ENCODE measurements at places on chromosomes 2 and 18. TPM values are rescaled to one million over a fixed set of nuclear protein-coding genes. Genes with fewer than 3 reads are reported as not detected.

GRCh38 chr2:130327703-130328527 lies 14.8 kb upstream of the IMP4 start:
- DNase-seq = peak; percentile 71

Gene AFG3L2
- total RNA-seq = 65.5 TPM

GRCh38 chr18:6672821-6673308 lies 56.7 kb upstream of the ARHGAP28 start:
- no peak for DNase-seq

Gene PHOSPHO2
- 0.54 TPM for total RNA-seq

DNA sequence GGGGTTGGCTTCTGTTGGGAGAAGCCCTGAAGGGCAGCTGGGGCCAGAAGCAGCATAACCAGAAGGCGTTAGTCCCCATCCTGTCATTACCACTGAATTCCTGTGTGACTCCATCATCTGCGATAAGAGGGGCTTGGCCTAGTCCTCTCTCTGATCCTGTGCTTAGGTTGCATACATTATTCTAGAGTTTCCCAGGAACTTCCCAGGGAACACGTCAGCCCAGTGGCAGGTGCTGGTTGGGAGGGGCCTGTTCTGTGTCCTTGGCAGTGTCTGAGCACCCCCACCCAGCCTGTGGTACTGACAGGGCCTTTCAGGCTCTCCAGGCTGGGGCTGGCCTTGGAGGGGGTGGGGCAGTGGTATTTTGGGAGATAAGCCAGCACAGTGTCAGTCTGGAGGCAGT lies 4.5 kb upstream of the TOGARAM2 start:
- DNase-seq = peak; percentile 84

GRCh38 chr2:172387361-172387760 lies 40.0 kb upstream of the ITGA6 start:
- no peak for DNase-seq

DNA sequence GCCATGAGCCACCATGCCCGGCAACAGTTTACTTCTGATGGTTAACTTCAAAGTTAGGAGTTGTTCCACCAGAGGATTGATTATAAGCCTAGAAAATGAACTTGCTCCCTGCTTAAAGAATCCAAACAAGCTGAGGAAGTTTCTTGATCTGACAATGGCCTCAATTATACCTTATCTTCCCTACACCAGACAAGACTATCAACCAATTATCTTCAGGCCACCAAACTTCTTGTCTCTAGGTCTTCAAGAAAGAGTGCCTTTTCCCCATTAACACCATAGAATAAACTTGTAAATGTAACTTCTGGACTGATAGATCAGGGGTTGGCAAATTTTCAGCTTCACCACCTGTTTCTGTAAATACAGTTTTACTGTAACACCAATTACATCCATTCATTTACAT lies 15.0 kb downstream of the ZC3H8 start:
- no peak for DNase-seq

DNA sequence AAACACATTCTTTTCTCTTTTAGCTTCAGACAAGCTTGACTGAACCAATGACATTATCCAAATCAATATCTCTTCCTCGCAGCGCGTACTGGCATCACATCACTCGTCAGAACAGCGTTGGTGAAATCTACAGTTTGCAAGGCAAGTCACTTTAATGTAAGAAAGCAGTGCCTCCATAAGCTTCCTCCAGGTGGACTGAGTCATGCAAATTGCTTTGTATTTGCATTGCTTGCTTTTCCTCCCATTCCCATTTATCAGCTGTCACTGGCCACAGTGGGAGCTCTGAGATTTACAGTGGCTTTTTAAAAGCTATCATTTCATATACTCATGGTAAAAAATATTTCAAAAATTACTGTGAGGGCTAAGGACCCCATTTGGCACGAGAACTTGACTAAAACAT lies 189.9 kb downstream of the CD226 start:
- peak; percentile 66 for DNase-seq

Gene KIAA2012
- total RNA-seq = under 0.01 TPM

Gene THAP4
- 42.2 TPM for total RNA-seq

- DNase-seq = no peak
Measured at GRCh38 chr2:19855542-19856431, 46.0 kb downstream of the TTC32 start.

Gene GCG
- not detected for total RNA-seq

Gene NEU2
- total RNA-seq = not detected

GRCh38 chr2:45218931-45219339 lies 209.7 kb upstream of the SIX2 start:
- no peak for DNase-seq

- no peak for DNase-seq
Measured at GRCh38 chr2:60899230-60899891, 18.0 kb downstream of the REL start.

DNA sequence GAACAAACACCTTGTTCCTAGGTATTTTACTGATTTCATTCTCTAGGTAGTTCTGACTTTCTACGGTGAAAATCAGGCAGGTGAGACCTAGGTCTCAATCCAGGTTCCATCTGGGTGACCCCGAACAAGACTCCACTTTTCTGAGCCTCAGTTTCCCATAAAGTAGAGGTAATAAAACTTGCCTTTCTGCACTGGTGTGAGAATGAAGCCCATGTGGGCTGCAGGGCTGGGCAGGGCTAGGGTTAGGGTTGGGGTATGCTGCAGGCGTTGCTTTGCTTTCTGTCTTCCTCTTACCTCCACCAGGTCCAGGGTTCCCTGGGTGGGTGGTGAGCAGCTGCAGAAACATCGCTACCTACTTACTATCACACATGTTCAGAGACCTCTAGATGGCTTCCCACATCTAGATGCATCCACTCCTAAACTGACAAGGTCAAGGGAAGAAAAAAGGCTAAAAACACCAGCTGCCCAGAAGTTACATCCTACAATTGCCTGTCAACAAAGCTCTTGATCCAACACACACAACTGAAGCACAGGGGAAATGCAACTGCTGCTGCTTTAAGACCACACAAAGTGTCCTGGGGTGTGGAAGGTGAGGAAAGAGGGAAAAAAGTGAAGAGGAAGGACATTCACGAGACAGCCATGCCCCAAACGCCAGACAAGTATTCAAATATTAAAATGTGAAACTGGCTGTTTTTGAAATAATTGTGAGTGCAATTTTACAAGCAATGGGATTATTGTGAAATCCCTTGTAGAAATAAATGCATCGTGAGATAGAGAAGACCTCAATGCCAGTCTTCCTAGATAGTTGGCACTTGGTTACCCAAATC lies 23.5 kb downstream of the MBP start:
- no peak for DNase-seq

GRCh38 chr2:130353291-130354138 lies 2.3 kb upstream of the PTPN18 start:
- no peak for DNase-seq

DNA sequence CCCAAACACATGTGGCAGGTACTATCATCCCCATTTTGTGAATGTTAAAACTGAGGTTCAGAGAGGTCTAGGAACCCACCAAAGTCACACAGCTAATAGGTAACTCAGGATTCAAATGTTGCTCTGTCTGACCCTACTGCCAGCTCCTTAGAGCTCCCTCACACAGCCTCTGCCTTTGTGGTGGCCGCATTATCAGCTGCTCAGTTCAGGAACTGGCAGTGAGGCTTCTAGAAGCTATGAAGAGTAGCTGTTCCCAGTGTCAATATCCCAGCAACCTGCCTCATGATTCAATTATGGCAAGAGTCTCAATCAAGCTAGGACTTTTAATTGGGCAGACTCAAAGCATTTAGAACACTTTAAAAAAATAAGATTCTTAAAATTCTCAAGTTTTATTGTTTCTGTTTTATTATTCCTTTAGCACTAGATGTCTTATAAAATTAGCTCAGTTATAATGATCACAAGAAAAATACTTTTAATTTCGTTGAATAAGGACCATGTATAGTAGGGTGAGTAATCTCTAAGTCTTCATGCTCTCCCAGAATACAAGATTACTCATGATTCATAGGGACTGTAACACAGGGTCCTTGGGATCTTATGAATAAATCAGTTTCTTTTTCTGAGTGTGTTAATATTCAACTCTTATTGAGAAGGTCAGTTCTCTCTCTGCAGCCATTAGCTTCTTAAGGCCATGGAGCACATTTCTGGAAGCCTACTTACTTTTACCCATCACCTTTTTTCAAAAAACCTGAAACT lies 342.7 kb downstream of the RND3 start:
- DNase-seq = peak; percentile 76

GRCh38 chr2:227513113-227513512 lies 41.2 kb downstream of the AGFG1 start:
- peak; percentile 39 for DNase-seq

- no peak for DNase-seq
Measured at GRCh38 chr2:191931329-191931728, 84.4 kb upstream of the CAVIN2 start.

DNA sequence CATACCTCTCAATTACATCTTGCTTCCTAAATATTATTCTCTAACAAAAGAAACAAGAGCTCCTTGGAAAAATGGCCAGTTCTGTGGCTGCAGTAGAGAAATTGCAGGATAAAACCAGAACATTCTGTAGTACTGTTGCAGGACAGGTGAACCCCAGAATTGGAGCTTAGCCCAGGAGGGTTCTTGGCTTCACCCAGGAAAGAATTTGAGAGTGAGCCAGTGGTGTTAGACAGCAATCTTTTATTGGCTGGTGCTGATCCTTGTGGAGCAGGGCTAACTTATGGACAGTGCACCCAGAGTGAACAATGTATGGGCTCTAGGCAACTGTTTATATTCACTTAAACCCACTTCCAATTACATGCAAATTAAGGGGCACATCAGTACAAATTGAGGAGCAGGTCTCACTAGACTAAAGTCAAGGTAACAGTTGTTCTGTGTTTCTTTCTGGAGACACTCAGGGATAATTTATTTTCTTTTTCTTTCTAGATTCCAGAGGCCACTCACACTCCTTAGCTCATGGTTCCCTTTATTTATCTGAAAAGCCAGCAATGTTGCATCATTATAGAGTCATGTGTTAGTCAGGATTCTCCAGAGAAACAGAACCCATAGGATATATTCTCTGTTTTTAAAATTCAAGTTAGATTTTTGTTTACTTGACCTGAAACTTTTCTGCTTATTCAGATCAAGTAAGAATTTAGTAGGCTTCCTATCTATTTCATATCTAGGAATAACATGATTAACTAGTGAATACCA lies 348.1 kb downstream of the CCDC85A start:
- DNase-seq = peak; percentile 8

Gene CHRNG
- total RNA-seq = not detected

Gene SLC5A7
- not detected for total RNA-seq

DNA sequence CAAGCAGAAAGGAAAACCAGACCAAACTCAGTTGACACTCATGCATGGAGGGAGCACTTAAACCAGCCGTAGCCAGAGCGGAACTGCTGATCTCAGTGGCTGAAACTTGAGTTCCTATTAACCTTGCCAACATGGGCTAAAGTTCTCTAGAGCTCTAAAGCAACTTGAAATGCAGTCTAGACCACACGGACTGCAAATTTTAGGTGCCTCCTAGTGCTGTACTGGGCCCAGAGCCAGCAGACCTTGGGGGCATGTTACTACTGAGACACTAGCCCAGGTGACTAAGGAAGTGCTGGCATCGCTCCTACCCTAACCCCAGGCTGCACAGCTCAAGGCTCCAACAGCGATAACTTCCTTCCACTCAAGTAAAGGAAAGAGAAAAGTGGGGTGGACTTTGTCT lies 236.5 kb downstream of the AKAIN1 start:
- no peak for DNase-seq

Gene GPBAR1
- not detected for total RNA-seq

DNA sequence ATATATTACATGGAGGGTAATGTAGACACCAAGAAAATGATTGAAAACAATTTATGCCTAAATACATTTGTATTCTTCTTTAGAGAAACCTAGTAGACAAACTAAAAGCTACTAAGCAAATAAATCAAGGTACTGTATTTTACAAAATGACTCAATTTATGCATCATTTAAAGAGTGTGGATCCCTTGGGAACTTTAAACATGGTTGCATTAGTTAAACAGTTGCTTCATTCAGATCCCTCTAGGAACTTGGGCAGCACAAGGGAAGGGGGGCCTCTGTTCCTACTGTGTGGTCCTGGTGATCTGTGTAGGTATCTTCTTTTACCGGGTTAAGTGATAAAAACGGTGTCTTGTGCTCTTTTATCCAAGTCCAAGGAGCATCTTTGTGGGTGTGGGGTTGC lies 31.5 kb upstream of the ATP8B1 start:
- no peak for DNase-seq

DNA sequence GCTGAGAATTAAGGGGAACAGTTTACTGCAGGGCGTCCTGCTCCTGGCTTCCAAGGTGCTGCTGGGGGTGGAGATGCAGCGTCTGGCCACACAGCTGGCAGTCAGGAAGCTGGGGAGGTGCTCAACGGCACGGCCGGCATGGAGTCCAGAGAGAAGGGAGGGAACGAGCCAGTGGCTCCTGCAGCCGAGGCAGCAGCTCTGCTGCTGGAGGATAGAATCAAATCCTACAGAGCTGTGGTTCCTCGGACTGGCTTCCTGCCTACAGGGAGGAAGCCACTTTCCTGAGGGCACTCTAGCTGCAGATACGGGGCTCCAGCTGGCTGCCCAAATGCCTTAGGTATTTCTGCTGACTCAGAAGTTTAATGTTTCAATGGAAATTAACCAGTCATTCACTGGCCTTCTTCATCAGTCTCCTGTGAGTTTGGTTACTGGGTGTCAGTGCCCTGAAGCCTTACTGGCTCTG lies 266.3 kb downstream of the TWIST2 start:
- peak; percentile 35 for DNase-seq

DNA sequence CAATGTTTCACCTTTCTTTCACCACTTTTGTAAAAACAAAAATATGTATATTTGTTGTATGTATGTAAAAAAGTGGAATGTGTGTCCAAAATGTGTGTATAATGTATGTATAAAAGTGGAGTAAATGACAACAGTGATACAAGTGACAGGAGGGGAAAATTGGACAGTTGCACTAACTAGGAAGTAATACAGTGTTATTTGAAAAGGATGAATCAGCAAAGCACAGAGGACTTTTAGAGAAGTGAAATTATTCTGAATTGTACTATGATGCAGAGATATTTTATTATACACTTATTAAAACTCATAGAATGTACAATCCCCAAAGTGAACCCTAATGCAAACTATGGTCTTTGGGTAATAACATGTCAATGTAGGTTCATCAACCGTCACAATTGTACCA lies 331.3 kb upstream of the CNTNAP5 start:
- DNase-seq = no peak

- no peak for DNase-seq
Measured at GRCh38 chr18:10713409-10713808, 187.6 kb downstream of the NAPG start.

GRCh38 chr2:38586931-38587330 lies 15.8 kb downstream of the HNRNPLL start:
- peak; percentile 27 for DNase-seq

DNA sequence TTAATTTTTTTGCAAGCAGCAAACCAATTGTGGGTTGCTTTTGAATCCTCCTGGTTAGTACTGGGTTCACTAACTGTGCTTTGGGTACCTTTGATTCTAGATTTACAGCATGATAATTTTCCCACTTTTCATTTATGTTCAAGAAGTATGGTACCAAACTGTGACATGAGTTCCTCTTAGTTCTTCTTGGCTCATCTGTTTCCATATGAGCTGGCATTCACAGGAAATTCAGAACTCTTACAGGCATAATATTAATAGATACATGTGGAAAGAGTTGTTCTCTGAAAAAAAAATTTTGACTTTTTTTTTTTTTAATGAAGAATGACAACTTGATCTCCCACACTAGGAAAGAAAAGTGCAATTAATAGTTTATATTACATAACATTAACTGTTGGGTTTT lies 59.4 kb downstream of the FMNL2 start:
- DNase-seq = no peak

- peak; percentile 11 for DNase-seq
Measured at GRCh38 chr18:55763805-55764204, 175.8 kb upstream of the TCF4 start.
